Stimulated activated CD4-positive, alpha-beta T cell treated with anti-CD3 and anti-CD28 coated beads, Interleukin-4, amount 100 ng/mL, for 48 hours (primary cell): ENCODE measurements at places on chromosomes 11 and 22.

DNA sequence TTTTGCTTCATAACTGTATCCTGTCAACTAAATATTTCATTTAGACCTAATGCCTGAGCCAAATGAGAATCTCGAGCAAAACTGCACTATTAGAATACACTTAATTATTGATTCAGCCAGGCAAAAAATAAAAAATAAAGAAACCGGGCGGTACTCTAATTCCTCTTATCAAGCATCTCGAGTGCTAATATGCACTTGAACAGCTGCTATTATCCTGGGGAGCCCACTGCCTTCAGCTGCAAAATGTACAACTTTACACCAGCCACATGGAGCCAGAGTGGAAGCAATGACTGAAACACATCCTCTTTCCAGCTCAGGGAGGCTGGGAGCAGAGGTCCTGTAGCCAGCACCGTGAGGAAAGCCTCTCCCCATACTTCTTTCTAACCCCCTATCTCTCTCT lies 390.0 kb upstream of the CADM1 start:
- DNase-seq, result no peak

GRCh38 chr22:21736084-21736642 lies 569 bp upstream of the YPEL1 start:
- DNase-seq, result no peak

DNA sequence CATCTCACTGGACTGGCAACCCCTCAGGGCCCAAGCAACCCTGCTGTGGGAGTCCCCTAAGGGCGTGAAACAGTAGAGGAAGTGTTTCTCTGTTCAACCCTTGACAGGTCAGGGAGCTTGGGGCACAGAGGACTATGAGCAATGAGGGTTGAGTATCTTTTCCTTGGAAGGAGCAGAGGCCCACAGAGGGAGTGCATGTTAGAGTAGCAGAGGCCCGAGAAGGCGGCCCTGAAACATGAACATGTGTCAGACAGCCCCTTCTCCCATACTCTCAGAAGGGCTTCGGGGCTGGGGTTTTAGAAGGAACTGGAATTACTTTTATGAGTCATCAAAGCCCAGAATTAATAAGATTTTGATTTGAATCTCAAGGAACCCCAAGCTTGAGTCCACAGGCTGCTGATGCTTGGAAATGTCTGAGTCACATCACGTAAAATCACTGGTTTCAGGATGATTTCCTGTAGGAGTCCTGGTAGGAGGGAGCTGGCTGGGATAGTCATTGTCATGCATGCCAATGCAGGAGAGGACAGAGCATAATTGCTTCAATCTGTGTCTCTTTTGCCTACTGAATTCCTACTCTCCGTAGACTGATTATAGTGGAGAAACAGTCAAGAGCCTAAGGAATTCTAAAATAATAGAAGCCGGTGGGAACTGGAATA lies 22.6 kb downstream of the C11orf71 start:
- no peak for DNase-seq

DNA sequence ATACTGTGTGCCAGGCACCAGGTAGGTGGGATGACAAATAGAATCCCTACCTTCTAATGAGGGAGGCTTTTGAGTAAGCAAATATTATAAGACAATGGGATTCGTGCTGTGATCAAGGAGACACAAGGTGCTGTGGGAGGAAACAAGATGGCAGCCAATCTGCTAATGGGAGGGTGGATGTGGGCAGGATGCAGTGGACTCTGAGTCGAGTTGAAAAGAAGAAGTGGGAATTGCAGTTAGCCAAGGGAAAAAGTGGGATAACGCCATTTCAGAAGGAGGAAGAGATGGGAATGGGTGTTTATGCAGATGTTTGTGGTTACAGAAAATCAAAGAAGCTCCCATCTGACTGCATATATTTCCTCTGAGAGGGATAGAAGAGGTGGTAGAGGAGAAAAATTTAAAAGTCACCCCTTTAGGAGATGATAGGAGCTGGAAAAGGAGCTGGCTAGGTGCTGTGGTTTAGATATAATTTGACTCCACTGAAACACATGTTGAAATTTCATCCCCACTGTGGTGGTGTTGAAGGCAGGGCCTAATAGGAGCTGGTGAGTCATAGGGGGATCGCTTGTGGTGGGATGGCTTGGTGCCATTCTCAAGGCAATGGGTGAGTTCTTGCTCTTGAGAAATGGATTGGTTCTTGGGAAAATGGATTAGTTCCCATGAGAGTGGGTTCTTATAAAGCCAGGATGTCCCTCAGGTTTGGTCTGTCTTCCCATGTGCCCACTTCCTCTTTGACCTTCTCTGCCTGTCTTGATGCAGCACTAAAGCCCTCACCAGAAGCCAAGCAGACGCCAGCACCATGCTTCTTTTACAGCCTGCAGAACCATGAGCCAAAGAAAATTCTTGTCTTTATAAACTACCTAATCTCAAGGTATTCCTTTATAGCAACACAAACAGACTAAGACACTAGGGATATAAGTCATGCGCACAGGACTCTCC lies 30.0 kb upstream of the POU2AF1 start:
- no peak for DNase-seq

DNA sequence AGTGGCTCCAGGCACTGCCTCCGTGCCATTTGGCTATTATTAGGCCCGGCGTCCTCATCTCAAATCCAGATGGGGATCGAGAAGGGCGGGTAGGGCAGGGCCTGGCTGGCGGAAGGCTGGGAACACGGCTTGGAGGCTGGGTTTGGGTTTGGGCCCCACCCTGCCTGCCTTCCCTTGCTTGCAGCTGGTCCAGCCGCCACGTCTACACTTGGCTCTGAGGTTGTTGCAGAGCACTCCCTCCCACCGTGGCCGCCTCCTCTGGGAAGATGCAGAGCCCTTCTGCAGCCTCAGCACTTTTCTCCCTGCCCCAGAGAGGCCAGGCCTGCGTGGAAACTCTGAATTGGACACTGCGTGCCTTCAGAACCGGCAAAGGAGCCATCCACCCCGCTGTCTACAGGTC lies 5.2 kb upstream of the SMTN start:
- DNase-seq, result no peak

DNA sequence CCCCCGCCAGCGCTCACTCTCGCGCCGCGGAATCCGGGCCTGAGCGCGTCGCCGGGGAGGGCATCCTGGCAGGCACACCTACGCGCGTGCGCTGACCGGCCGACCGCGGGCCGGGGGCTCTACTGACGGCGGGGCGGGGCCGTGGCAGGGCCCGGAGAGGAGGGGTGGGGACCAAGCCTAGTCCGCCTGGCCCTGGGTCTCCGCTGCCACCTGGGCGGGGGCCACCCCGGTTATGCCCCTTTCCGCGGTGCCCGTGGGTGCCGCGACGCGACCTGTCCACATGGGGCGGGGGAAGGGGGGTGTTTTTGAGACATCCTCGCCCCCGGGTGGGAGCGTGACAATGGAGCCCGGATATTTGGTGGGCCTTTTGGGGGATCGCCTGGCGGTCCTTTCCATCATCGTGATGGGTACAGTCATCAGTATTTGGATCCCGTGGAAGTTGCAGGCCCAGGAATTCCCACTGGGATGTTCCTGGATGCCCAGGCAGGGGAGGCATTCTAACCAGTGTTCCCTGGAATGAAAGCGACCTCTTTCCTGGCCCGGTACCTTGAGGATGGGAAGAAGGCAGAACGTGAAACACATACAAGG lies 2.2 kb downstream of the NCAM1 start:
- no peak for DNase-seq

DNA sequence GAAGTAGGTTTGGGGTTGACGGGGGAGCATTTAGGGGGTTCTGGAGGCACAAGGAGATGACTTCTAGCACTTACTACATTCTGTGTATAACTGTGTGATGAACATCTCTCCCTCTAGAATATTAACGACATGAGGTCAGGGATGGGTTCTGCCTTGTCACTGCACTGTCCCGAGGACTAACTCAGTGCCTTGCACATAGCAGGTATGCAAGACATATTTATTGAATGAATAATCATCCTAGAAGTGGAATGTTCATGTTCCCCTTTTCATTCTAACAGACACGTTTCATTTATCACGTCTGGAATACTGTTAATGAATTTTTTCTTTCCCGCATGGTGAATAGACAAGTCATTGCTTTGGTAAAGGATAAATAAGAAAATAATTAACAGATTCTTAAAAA lies 12.6 kb downstream of the SYT13 start:
- no peak for DNase-seq

DNA sequence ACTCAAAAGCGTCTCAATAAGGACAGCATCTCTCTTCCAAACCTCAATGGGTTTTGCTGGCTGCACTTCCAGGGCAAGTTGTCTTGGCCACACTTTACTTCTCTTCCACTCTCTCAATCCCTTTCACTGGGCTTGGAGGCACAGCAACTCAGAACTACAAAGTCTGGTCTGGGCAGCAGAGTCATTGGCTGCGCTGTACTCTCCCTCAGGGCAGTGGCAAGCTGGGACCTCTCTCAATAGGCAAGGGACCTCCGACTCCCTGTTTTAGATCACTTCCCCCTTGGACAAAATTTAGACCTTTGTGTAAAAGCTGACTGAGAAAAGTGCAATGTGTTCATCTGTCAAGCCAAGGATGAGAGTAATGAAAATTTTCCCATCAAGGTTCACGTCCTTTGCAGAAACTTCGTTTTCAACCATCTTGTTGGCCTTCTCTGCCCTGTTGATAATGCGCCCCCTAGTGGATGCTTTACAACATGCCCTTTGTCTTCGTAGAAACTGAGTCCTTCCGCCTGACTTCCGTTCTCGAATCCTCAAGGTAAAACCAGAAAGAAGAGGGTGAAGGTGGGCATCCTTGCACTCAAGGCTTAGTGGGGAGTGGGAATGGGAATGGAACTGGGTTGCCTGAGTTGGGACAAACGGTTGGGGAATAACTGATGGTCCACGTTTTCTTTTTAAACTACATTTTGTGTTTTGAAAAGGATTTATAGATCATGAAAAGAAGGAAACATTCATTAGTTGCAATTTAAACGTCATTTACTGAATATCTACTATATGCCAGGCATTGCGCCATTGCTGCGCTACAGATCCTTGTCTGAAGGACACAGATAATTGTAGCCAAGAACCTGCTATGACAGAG lies 99.1 kb downstream of the CD44 start:
- peak; percentile 50 for DNase-seq

GRCh38 chr11:42521994-42522393 lies 789.8 kb upstream of the API5 start:
- no peak for DNase-seq

- DNase-seq, result no peak
These were observed 39.7 kb downstream of the ACAT1 start for GRCh38 chr11:108160970-108161566.

GRCh38 chr11:9735919-9736318 lies 72.0 kb downstream of the SWAP70 start:
- no peak for DNase-seq

- DNase-seq, result no peak
These were observed 6.7 kb upstream of the TRMU start for GRCh38 chr22:46328797-46329196.
